SK-MEL-5 (cell line): ENCODE measurements at places on chromosomes 2 and 18. TPM values are rescaled to one million over a fixed set of nuclear protein-coding genes. Genes with fewer than 3 reads are reported as not detected.
A peak's percentile ranks its signal among the peaks of the same experiment; 100 is the strongest.

The ANKRD62 gene
- total RNA-seq: 0.29 and 0.37 TPM in 2 replicates

The MRPL53 gene
- 55.9 and 66.3 TPM in 2 replicates for total RNA-seq

The GNLY gene
- total RNA-seq: not detected in 2 replicates

The ALK gene
- total RNA-seq: 3.7 and 4.8 TPM in 2 replicates

The UPP2 gene
- not detected in 2 replicates for total RNA-seq

The MC4R gene
- total RNA-seq: not detected in 2 replicates

The ZC3H6 gene
- total RNA-seq: 1.8 and 2.0 TPM in 2 replicates

The RNF181 gene
- total RNA-seq: 212 and 226 TPM in 2 replicates

The RGPD6 gene
- 11.2 and 13.5 TPM in 2 replicates for total RNA-seq

The CPS1 gene
- total RNA-seq: 15.6 and 18.5 TPM in 2 replicates

DNA sequence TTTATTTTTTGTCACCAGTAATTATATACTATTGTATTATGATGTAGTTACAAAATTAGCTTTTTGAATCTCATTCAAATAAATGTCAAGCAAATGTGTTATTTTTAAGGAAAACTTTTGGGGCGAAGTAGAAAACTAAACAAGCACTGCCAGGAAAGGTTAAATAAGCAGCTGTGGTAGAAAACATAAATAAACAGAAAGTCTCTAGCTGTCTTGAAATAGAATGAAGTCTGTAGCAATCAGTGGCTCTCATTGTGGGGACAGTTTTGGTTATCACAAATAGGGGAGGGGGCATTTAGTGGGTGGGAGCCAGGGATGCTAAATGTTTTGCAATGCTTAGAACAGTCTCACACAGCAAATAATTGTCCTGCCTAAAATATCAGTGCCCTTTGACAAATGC lies 3.4 kb downstream of the INSIG2 start:
- DNase-seq: no peak

DNA sequence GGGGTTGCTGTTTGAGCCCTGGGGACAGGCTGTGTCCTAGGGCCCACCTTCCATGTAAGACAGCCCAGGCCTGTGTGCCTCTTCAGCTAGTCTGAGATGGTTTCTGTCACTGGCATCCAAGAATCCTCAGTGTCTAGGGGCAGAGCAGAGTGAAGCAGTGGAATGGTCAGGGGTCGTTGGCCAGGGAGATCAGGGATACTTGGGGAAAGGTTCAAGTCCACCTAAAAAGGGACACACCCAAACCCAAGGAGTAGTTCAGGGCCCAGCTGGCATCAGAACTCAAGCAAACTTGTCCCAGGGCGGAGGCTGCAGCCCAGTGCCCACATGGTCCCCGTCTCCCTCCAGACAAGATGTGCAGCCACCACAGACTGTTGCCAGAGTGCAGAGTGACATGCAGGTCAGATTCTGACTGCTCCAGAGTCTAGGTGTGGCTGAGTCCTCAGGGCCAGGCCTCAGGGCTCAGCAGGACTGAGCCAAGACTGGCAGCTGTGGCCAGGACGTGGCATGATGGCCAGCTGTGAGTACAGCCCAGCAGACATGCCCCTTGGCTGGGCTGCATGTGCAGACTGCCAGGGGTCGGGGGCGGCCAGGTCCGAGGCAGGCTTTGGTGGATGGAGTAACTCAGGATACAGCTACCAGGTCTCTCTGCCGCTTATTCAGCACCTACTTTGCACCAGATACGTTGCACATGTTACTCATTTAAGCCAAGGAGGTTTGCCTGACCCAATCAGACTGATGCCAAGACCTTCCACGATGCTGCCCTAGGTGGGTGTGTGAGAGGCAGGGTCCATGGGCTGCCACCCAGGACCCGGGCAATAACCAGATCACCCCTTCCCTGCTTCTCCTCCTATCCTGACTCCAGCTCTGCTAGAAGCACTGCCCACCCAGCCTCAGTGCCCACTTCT lies 146.6 kb downstream of the SMAD7 start:
- no peak for DNase-seq

DNA sequence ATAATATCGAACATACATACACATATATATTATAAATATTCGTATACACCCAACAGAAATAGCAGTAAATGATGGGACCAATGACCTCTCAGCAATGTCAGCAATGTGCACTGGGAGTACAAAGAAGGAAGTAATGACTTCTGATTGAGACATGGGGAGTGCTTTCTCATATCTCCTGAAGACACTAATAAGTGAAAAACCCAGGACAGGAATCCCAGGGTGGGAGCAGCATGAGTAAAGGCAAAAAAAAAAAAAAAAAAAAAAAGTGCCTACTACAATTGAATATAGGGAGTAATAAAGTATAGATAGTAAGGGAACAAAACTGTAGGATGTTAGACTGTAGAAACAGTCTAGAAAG lies 491.3 kb downstream of the IRS1 start:
- DNase-seq: no peak

DNA sequence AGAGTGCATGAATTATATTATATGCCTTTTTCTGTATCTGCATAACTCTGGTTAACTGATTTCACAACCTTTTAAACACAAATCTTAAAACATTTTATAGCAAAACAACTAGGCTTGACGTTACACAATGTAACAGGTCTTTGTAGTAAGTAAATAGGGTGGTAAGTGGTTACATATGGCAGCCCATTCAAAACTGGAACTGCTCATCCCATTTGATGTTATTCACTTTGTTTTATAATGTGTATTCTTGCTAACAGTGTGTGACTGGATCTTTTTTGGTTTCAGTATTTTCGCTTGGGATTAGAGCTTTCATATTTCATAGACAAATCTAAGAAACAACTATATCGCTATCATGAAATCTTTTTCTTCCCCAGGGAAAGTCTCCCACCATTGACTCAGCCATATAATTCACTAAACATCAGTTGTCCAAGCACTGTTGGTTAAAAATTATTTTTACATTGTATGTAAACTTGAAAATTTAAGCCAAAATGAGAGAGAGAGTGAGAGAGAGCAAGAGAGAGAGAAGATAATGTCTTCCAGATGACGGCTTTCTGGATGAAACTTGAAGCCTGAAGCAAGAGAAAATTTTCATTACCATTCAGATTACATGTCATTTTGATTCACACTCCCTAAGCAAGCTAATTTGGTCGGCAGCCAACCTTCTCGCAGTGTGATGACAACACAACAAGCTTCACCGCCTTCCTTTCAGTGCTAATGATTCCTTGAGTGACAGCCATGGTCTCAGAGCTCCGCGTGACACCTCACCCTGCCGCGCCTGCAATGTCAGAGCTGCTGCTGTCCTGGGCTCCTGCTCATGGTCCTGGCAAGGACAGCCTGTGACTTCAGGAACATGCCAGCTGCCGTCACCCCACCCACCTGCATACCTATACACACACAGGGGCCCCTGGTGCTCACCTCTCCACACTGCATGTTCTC lies 946.9 kb upstream of the SOX11 start:
- DNase-seq: no peak

- DNase-seq: no peak
Observed at GRCh38 chr2:9547262-9547991, 8.2 kb downstream of the ADAM17 start.

DNA sequence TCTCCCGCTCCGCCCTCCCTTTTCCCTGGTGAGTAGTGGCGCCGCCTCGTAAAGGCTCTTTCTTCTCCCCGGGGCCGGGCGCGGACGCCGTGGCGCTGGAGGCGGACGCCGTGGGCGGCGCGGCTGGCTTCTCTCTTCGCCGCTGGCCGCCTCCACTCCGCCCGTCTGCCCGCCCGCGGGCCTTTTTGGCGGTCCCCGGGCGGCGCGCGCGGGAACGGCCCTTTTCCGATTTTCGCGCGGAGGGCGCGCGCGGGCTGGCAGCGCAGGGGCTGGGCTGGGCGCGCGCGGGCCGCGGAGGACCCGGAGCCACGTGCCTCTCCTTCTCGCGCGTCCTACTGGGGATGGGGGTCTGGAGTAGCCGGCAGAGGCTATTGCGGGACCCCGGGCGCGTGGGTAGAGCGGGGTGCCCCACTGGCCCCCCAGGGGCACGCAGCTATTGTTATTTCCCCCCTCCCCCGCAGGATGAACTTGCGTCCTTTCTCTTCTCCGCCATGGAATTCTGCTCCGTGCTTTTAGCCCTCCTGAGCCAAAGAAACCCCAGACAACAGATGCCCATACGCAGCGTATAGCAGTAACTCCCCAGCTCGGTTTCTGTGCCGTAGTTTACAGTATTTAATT lies 472 bp downstream of the SLC20A1 start:
- DNase-seq: no peak

GRCh38 chr2:96891591-96892333 lies 21.9 kb upstream of the SEMA4C start:
- no peak for DNase-seq

DNA sequence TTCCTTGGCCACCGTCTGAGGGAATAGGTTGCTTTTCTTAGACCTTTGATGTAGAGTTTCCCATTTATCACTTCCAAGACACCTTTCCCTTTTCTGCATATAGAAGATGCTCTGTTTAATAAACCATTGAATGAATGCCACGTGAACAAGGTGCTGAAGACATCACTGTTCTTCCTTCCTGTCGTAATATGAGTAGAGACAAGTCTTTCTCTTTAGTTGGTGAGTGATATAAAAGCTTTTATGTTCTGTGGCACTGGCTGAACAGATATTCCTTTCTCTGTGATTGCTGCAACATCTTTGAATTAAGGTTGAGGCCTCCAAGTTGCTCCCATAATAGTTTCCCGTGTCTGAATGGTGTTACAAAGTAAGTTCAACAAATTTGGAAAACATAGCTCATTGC lies 38.7 kb downstream of the TTC39C start:
- peak; percentile 91 for DNase-seq

DNA sequence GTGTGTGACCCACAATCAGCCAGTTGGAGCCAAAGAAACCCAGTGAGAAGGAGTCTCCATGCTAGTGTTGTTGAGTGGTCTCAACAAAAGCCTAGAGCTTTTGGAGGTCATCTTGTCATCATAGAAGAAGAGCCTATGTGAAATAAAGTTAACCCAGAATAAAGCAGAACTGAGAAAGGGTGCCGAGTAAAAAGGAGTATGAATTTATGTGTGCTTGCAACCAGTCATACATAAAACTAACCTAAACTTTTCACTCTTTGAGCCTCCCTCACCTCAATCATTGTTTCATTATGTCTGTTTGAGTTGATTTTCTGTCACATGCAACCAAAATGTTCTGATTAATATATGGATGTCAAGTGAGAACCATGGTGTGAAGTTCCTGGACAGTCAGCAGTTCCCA lies 599.3 kb upstream of the ZEB2 start:
- no peak for DNase-seq

DNA sequence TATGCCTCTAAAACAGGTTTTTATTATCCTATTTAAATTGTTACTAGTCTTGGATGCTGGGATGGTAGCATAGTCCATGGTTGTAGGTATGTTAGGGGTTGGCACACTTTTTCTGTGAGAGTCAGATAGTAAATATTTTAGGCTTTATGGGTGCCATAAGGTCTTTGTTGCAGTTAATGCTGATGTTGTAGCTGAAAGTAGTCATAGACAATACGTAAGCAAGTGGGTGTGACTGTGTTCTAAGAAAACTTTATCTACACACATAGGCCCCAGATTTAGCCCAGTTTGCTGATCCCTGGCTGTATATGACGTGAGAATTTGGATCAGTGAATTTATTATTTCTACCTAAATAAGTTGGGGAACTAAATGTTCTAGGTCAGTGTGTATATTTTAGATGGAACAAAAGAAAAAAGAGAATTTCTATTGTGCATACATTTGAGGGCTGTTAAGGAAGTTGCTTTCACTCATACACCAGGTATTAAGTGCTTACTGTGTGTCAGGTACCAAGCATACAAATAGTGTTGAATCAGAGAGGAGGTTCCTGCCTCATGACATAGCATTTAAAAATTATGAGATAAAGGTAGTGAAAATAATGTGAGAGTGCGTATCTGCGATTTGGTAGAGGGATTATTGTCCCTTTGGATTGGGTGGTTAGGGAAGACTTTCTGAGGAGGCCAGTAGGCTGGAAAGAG lies 39.4 kb downstream of the AGFG1 start:
- DNase-seq: no peak

- no peak for DNase-seq
Observed at GRCh38 chr2:208285853-208286252, 19.8 kb downstream of the PIKFYVE start.

- DNase-seq: no peak
Observed at GRCh38 chr2:231568785-231569435, 23.8 kb upstream of the TEX44 start.

- DNase-seq: peak; percentile 46
Observed at GRCh38 chr2:54456612-54457322, 640 bp downstream of the SPTBN1 start.

DNA sequence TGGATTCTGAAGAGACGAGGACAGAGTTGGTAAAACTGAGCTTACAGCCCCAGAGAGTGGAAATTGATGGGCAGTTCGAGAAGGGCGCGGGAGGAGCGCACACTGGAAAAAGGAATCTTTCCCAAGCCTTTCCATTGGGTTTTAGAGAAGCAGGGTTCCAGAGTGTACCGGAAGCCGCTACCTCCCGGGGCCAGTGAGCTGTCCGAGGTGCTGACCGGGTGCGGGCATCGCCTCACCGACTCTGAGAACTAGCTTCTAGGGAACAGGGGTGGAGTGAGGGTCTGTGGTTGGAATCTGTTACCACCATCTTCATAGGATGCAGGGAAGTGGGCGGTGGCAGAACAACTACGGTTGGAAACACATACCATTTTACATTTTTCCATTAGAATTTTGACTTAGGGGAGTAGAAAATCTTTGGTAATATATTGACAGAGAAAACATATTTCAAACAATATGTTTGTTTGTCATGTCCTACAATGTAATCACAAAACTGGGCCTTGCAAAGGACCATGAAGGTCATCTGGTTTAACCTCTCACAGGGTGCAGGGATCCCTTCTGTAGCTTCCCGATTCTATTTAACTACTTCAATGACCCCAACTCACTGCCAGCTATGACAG lies 724 bp downstream of the NMS start:
- DNase-seq: peak; percentile 25

DNA sequence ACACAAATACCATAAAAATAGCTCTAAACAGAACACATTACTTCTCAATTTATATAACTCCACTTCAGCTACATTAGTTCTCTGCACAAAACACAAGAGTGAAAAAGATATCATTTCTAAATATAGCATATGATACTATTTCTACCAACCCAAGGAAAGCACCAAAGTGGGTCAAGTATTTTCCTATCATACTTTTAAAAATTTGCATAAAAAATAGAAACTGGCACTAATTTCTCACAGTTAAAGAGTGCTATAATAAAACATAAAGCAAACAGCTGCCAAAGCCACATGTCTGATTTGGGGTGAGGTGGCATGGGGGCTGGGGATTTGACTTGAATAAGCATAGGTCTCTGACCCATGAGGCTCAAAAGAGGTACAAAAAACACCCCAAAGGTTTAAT lies 61.5 kb downstream of the BARD1 start:
- DNase-seq: no peak

- peak; percentile 66 for DNase-seq
Observed at GRCh38 chr2:41597680-41598079, 450.1 kb upstream of the PKDCC start.
